CD4-positive, alpha-beta T cell treated with Interleukin-10 for 1 hour (primary cell): ENCODE measurements at places on chromosomes 1 and 21.
A peak's percentile ranks its signal among the peaks of the same experiment; 100 is the strongest.

DNA sequence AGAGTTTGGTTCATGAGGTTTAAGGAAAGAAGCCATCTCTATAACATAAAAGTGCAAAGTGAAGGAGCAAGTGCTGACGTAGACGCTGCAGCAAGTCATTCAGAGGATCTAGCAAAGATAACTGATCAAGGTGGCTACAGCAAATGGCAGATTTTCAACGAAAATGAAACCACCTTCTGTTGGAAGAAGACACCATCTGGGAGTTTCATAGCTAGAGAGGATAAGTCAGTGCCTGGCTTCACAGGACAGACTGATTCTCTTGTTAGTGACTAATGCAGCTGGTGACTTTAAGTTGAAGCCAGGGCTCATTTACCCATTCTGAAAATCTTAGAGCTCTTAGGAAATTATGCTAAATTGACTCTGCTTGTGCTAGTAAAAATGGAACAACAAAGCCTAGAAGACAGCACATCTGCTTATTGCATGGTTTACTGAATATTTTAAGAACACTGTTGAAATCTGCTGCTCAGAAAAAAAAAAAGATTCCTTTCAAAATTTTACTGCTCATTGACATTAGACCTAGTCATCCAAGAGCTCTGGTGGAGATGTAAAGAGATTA lies 10.5 kb downstream of the MAEL start:
- DNase-seq, result no peak

DNA sequence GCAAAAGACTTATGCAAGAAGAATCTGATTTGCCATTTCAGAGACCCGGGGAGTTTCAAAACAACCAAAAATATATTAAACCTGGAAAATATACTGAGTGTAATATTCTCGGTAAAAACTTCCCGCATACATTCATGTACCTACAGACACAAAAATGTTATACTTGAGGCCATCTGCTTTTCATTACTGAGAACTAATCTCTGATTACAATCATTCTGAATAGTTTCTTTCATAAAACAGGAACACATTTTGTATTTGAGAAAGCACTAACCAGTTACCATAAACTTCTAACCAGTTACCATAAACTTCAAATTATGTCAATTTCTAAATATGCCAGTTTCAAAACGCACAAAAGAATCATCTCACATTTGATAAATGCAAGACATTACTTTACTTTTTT lies 7.8 kb downstream of the ZNHIT6 start:
- DNase-seq, result no peak

DNA sequence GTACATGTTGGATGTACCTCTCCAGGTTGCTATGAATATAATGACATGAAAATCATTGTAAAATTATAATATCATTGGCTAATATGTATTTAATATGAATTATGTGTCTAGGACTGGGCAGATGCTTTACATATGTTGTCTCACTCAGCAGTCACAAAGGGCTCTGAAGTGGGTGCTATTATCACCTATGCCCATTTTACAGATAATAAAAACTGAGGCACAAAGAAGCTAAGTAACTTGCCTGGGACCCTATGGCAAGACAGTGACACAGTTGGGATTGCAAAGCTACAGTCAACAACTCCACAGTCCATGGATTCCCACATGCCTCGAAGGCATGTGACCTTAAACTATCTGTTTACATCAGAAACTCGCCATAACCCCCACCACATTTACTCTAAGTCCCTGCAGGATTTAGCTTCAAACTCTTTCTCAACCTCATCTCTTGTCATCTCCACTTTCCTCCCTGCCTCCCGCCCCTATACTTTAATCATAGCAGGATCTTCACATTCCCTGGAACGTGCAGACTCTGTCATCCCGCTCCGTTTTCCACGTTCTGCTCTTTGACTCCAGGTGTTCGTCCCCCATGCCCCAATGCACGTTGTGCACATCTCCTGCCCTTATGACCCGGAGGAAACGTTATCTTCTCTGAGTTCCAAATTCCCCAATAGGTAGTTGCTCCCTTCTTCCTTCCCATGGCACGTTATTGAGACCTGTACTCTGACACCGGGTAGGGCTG lies 143.0 kb upstream of the NRIP1 start:
- no peak for DNase-seq

GRCh38 chr1:37767488-37767887 lies 2.6 kb upstream of the EPHA10 start:
- no peak for DNase-seq

GRCh38 chr1:156748670-156749418 lies 2.6 kb downstream of the HDGF start:
- DNase-seq, result peak; percentile 35

- no peak for DNase-seq
These were observed 295.4 kb downstream of the AKT3 start for GRCh38 chr1:243554686-243555085.

DNA sequence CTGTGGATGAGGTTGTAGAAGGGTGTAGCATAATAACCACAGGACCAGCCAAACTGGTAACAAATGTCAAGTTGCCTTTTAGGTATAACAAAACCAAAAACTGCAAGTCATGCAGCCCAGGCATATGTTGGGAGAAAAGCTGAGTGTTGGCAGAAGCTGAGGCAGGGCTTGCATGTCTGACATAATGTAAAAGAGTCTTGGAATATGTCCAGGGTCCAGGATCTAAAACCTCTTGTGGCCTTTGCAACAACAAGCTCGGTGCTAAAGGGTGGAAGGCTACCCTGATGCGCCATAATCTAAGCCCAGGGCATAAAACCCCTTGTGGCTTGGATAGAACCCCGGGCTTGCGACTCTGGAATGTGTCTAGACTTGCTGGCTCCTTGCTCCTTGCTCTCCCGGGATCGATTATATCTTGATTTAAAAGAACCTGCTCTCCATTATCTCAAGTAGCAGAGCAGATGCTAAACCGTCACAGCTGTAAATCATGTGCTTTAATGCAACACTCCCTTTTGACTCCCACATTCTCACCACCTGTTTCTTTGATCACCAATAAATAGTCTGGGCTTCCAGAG lies 26.5 kb upstream of the SLC35A3 start:
- DNase-seq, result no peak

- no peak for DNase-seq
These were observed 18.6 kb upstream of the NTNG1 start for GRCh38 chr1:107122225-107122624.

DNA sequence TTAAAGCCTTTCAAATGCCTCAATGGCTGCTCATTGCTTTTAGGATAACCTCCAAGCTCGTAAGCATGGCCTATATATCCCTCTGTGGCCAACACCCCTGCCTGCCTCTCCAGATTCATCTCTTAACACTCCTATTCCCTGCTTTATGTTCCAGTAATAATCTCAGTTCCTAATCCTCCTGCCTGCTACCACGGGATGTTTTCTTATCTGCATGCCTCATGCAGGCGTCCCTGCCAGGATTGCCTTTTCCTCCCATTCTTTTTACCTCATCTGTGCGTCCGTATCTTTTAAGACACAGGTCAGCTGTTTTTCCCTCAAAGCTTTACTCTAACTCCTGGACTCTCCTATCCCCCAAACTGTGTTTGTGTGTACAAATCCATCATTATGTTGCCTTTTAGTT lies 36.1 kb downstream of the ZBTB40 start:
- no peak for DNase-seq

GRCh38 chr1:84164567-84165021 lies 20.5 kb downstream of the PRKACB start:
- DNase-seq, result no peak

DNA sequence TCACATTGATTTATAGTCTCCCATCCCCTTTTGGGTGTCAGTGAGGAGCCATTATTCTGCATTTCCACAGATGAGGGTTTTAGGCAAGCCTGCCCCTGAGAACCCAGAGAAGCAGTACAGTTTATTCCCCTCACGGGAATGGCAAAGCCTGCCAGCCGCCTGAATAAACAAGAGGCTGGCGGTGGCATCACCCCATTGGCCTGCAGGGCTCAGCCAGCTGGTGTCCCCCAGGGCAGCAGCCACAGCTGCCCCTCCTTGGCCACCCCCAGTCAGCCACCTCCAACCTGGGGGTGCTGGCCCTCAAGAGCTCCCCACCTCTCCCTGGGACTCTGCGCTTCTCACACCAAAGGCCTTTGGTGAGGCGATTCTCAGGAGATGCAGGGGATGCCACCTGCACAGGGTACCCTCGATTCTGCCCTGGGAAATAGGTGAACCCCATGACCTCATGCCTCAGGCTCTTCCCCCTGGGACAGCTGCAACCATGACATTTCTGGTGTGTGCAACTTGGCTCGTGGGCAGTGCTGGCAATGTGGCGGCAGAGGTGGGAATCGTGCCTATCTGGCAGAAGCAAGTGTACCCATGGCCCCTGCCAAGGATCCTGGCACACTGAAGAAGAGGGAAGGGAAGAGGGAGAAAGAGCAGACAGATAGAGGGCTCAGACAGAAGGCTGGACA lies 14.0 kb downstream of the OLFML2B start:
- DNase-seq, result no peak

DNA sequence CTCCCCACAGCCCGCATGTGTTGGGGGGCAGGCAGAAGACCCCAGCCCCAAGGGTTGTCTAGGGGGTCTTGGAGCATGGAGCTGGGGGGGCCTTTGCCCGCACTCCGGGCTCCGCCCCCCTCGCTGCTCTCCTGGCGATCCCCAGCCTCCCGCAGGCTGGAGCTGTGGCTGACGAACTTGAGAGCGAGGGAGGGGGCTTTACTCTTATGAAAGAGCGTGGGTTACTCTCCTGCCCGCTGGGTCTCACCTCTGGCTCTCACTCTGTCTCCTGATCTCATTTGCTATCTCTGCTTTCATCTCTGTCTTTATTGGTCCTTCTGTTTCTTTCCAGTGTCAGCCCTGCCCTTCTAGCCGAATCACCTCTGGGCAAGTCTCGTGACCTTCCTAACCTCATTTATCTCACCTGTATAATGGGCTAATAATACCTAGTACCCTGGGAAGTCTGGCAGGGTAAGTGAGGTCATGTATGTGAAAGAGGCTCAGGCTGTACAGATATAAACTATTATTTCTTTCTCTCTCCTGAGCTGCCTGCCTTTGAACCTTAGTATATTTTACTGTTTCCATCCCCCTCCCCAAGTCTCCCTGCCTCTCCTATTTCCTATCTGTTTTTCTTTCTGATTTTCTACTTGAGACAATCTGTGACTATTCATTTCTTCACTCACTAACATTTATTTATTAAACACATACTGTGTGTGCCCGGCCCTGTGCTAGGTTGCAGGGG lies 731 bp downstream of the EFNA4 start:
- peak; percentile 46 for DNase-seq

DNA sequence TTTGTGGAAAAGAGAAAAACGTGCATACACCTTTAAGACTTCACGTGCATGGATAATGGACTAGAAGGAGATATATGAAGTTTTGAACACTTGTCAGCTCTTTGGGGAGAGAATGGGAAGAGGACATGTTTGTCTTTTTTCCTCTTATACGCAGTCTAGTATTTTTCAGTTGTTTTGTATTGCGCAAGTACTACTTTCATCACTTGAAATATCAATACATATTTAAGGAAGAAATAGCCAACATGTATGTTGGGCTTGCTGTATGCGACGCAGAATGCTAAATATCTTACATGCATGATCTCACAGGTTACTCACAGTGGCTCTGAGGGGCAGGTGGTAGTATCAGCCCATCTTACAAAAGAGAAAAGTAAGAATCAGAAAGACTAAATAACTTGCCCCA lies 176.5 kb upstream of the RUNX1 start:
- no peak for DNase-seq

DNA sequence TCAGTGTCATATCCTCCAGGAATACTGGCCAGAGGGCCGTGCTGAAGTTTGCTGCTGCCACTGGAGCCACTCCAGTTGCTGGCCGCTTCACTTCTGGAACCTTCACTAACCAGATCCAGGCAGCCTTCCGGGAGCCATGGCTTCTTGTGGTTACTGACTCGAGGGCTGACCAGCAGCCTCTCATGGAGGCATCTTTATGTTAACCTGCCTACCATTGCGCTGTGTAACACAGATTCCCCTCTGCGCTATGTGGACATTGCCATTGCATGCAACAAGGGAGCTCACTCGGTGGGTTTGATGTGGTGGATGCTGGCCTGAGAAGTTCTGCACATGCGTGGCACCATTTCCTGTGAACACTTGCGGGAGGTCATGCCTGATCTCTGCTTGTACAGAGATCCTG lies 24.8 kb downstream of the MTR start:
- no peak for DNase-seq

DNA sequence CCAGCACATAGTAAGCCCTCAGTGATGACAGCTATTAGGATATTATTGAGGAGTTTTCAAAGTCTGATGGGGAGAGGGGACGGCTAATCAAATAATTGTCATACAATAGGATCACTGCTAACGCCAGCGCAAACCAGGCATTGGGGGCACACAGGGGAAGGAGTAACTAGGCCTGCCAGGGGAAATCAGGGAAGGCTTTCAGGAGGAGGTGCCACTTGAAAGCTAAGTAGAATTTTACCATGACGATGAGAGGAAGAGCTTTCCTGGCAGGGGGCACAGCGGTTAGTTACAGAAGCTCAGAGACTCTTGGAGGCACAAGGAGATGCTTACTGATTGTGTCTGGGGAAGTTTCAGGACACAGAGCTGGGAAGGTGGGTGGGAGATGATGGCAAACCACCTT lies 47.2 kb upstream of the LAPTM5 start:
- no peak for DNase-seq

- DNase-seq, result no peak
These were observed 52.2 kb downstream of the MAP3K7CL start for GRCh38 chr21:29182691-29183092.

DNA sequence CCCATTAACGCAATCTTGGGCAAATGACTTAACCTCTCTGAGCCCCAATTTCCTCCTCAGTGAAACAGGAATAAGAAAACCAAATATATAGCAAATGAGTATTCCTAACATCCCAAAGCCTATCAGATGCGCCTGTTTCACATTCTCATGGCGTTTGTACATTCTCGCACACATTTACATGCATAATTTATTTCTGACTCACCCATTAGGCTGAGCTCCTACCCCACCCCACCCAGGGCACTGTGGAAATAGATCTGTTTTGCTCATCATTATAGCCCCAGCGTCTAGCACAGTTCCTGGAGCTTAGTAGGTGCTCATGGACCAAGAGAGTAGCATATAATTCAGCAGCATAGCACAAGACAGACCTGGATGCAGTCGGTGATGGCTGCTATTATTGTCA lies 146.1 kb upstream of the VANGL1 start:
- no peak for DNase-seq

DNA sequence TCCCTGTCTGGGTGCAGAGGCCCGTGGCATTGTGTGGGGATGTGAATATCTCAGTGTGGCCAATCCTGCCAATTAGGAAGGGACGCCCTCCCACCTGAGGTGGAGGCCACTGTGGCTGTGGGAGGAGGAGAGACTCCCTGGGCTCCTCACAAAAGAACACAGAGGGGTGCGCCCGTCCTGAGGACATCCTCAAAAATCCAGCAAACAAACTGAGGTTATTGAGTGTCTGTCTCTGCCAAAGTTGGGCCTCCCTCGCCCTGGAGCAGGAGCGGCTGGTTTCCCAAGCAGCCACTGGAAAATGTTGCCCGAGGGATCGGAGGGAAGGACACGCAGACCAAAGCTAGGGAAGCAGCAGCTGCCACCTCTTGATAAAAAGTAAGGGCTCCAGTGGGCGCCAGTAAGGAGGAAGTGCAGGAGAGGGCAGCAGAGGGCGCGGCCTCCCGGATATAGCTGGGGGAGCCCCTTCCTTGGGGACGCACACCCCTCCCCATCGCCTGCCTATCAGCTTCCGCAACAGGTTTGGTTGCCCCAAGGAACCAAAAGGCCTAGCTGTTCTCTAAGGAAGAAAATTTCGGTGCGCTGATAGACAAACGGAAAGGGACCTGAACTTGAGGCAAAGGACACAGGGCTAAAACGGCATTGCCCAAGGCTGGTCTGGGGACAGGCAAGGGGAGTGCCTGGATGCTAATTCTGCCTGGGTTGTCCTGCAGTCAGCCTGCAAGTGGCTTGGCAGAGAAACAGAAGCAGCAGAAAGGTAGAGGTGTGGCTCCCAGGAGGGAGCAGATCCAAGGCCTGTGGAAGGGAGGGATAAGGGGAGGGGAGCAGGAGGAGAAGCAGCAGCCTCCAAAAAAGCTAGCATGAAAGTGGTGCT lies 1.7 kb upstream of the GRIK3 start:
- DNase-seq, result no peak
